MG63 (cell line): ENCODE measurements at places on chromosomes 1 and 21. TPM values are rescaled to one million over a fixed set of nuclear protein-coding genes. Genes with fewer than 3 reads are reported as not detected.
A peak's percentile ranks its signal among the peaks of the same experiment; 100 is the strongest.

The FABP3 gene
- 18.5 and 72.0 TPM in 2 replicates for total RNA-seq

The SH3D21 gene
- total RNA-seq = 0.03 TPM in 1 of 2 replicates, not detected in the other

The BEST4 gene
- total RNA-seq = not detected in 2 replicates

The PTAFR gene
- 0.49 TPM in 1 of 2 replicates, not detected in the other for total RNA-seq

DNA sequence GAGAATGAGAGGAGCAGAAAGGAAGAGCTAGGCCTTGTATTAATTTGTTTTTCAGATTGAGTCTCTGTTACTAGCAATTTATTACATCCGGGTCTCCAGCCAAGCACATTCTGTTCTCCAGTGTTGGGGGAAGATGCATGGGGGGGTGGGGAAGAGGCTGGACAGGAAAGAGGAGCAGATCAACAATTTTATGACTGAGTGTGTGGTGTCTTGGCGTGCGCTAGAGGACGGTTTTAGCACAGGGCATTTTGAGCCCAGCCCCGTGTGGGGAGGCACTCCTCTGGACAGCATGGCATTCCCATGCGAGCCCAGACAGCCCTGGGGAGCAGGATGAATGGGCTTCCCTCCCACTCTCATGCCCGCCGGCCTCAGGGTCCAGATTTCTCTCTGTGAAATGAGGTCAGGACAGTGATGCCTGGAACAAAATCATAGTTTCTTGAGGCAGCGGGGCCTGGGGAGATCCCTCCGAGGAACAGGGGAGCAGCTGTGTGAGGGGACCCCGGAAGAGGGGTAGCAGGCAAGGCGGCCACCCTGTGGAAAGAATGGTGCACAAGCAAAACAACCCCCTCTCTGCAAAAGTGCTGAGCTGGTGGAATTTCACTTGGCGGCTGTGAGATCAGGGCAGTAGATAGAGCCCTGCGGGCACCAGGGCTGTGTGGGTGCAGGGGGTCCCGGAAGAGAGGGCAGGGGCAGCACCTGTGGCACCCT, 16.3 kb downstream of the SOX13 start:
- no peak for DNase-seq

GRCh38 chr1:9120312-9120958, 8.5 kb downstream of the GPR157 start:
- no peak for DNase-seq

- no peak for DNase-seq
Measured at GRCh38 chr1:153679337-153680119, 1.0 kb downstream of the NPR1 start.

- DNase-seq = no peak
Measured at GRCh38 chr1:190849346-190849745, 371.7 kb upstream of the BRINP3 start.

GRCh38 chr21:39852021-39852721, 15.1 kb upstream of the PCP4 start:
- DNase-seq = no peak

DNA sequence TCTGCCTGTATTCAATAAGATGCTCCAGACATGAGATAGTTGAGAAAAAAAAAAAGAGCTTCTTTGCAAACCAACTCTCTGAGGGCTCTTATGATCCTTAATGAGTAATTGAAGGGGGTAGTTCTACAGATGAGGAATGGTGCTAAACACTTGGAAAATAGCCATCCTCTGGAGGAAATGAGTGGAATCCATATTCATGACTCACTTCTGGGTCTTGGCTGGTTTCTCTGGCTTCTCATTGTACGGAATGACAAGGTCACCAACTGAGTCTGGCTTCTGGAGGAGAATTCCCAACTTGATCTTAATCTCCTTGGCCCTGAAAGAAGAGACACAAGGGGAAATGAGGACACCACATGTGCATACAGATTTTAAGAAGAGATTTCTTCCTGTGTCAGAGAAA, 34.7 kb downstream of the RGS5 start:
- peak; percentile 63 for DNase-seq

DNA sequence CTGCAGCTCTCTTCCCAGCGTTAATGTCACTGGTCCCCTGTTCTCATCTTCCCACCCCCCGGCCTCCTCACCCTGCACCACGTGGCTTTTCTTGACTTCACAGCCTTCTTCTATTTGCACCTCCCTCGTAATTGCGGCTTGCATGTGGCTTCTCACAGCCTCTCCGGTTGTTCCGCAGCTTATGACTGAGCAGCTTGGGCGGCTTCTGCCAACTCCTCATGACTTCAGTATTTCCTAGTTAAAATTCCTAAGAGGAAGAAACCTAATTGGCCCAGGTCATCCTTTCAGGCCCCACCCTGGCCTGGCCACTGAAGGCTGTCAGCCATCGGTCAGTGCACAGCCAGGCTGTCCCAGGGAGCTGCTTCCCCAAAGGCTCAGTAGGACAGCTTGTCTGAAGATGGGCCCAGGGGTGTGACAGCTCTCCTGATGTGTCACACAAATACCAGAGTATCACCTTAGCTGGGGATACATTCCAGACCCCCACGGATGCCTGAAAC, 8.6 kb upstream of the RERE start:
- DNase-seq = peak; percentile 94

DNA sequence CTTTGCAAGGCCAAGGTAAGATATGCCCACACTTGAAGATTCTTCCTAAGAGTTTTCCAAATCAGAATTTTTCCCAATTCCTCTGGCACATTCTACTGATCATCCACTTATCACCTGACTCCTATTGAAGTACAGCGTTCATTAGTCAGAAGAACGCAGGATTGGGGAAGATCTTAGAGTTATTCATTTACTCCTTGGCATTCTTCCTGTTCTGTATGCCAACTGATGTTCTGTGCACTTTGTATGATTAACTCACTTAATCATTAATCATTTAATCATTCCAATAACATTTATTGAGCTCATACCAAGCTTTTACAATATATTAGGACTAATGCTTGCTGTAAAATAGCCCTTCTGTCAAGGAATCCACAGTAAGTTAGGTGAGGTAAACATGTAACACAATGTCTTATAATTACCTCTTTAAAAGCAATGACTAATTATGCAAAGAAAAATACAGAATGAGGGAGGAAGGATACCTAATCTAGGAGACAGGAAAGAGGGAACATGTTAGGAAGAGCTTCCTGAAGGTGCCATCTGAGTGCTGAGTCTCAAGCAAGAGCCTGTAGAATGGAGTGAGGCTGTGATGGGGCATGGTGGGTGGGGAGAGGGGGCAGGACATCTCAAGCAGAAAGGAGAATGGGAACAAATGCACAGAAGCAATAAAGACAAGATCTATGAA, 71.1 kb upstream of the DPT start:
- no peak for DNase-seq

GRCh38 chr1:3352952-3353331, 101.5 kb upstream of the ARHGEF16 start:
- DNase-seq = peak; percentile 43

- DNase-seq = no peak
Measured at GRCh38 chr1:14788080-14788479, 189.6 kb downstream of the KAZN start.

DNA sequence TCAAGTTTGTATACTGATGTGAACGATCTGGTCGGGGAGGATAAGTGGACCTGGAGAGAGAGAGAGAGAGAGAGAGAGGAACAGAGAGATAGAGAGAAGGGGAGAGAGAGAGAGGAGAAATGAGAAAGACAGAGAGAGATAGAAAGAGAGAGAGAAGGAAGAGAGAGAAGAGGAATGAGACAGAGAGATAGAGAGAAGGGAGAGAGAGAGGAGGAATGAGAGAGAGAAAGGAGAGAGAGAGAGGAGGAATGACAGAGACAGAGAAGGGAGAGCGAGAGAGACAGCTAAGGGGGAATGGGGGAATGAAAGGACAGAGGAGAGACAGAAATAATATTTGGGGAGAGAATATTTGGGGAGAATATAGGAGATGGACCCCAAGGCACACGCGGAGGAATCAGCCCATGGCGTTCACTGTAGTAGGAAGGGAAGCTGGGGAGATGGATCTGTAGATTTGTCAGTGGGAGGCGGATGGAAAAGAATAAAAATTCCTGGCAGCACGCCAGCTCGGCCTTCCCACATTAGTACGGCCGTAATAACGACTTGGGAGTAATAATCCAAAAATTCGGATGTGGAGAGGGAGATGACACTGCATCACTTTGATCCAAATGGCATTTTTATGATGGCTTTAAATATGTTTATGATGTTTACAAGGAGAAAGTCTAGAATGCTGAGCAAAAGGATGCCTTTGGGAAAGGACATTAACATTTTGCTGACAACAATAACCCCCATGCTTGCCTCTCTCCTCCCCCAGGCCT, 159.8 kb upstream of the KCNJ6 start:
- DNase-seq = no peak

DNA sequence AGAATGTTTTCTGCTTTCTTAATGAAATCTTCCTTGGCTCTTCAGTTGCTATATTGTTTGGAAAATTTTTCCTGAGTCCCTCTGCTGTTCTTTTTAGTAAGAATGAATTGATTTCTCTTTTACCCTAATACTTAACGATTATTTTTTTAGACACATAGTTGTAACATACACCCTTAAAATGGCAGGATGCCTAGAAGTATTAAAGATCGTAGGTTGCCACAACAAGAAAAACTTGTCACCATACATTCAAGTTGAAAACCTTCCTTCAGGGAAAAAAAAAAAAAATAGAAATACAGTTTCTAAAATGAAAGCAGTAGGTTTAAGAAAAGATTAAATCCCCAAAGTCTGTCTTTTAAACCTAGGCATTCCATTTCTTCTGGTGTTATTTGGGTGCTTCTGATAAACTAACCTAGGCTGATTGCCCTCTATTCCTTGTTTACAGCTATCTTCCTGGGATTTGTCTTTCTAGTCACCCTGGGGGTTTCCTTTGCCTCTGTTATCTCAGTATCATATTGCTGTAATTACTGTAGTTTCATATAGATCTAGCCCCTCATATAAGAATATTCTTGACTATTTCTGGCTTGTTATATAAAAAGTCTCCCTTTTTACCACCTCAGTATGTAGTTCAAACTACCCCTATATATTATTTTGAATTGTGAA, 16.8 kb downstream of the SUCO start:
- DNase-seq = no peak

DNA sequence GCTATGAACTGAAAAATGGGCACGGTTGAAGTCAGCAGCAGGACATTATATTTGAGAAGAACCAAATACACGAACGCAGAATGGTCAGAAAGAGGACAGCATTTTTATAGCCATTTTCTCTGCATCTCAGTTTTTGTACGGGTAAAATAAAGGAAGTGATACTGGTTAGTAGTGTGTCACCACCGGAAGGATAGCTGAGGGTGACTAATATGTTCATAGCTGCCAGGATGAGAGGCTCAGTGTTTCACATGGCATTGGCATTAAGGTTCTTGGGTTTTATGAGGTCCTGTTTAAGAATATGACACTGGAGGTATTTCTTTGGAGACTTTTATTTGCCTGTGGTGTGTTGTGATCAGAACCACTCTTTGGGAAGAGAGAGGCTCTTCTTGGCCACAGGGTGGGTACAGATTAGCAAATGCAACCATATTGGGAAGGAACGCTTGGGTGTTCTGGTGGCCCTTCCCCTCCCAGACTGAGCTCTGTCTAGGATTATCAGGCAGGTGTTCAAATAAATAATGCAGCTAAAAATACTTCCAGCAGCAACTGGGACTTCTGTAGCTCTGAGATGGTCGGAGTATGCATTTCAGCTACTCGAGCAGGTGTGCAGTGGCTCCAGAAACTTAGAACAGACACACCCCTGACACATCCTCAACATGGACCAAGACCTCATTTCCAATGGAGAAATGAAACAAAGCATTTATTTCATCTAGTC, 158.2 kb downstream of the PBX1 start:
- DNase-seq = peak; percentile 42

DNA sequence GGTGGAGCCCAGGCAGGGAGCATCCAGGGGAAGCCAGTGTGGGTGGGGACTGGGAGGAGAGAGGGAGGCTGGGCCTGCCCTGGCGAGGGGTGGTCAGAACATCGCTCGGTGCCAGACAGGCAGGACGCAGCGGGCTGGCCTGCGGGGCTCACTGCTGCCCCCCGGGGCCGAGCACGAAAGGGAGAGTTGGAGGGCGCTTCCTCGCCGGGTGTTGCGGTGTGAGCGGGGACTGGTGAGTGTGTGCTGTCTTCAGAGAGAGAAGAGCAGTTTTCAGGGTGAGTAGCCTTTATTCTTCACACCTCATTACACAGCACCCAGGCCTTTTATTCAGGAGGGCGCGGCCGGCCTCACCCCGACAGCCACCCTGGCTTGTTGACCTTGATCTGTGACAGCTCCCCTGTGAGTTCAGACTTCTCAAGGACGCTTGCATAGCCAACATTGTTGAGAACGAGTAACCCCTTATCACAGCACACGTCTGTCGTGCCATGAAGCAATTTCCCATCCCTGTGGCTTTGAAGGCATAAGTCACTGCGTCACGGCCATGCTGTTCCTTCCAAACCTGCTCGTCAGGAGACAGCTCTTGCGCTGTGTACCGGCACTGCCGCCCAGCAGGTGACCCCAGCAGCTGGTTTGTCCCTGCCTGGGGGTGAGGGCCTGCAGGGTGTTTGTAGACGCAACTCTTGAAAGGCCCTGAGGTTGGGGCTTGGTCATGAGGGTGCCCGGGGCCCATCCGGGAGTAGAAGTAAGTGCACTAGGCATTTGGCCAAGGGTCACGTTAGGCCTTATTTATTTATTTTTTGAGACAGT, 54.6 kb downstream of the PRKCZ start:
- DNase-seq = no peak
